Left renal pelvis (tissue), 4 donors: ENCODE measurements at places on chromosomes 6 and 20. TPM values are rescaled to one million over a fixed set of nuclear protein-coding genes. Genes with fewer than 3 reads are reported as not detected.

- no peak for DNase-seq
Observed at GRCh38 chr6:110139052-110139451, 40.4 kb downstream of the WASF1 start.

DNA sequence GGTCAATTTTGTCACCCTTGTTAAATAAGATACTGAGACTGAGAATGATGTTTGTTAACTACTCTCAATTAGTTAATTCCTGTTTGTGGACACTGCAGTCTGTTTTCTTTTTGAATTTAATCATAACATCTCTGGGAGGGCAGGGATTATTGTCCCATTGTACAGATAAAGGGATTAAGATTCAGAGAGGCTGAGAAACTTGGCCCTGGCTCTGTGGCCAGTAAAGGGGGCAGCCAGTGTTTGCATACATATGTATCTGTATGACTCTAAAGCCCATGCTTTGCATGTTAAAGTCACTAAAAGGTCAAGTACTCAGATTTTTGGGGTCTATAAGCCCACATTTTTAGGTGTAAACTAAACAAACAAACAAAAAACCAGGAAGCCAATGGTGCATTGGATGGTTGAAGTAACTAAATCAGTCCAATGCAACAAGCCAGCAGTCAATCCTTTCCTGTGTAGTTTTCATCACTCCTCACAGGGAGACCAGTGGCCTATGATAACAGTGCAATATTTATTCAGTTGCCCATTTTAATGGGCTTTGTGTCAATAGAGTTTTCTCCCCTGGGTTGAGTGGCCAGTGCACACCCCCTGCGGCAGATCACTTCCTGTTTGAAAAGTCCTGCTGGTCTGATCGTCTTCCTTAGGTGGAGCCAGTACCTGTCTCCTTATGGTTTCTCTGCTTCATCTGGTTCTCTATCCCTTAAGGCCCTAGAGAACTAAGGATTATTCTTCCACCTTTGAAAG lies 106.7 kb downstream of the SLX4IP start:
- no peak for DNase-seq

DNA sequence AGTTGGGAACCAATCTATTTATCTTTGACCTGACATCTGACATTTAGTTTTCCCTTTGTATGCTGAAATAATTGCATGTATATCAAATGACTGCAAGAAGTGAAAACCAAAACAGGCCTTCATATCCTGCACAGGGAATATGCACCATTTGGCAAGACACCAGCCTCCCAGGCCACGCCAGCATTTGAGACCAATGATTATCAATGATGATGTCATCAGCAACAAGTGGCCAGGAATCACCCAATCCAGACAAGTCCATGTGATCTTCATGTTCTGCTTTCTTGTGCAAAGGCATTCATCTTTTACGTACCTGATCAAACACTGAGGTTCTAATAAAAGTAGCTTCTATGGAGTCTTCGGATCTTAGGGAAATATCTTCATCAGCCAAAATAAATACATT lies 107.4 kb upstream of the TENT5A start:
- DNase-seq, result no peak

DNA sequence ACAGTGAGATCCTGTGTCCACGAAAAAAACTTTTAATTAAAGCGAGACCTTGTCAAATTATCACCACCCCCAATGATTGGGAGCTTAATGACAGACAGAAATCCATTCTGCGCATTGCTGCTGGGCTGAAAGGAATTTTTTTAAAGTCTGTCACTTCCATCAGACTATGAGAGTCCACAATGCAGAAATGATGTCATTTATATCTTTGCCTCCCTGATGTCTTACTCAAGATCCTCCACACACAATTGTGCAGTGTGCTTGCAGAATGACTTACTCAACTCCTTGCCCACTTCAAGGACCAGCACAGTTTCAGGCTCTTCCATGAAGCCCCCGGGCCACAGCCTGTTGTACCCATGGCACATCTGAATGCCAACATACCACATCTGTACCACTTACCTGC lies 41.0 kb downstream of the GPLD1 start:
- no peak for DNase-seq

GRCh38 chr6:22756365-22756764 lies 187.0 kb downstream of the HDGFL1 start:
- DNase-seq, result no peak

NKAPL gene
- polyA plus RNA-seq, result 2.5 TPM
